ENCODE measurements at places on chromosomes 6 and 20.

- DNase-seq, result no peak
Measured at GRCh38 chr6:166776571-166776970, 149.5 kb upstream of the RPS6KA2 start.

- no peak for DNase-seq
Measured at GRCh38 chr20:58763076-58763475, 70.5 kb downstream of the NPEPL1 start.

GRCh38 chr6:153644000-153644399 lies 395.0 kb upstream of the OPRM1 start:
- no peak for DNase-seq

GRCh38 chr20:52047811-52048764 lies 143.5 kb downstream of the ZFP64 start:
- DNase-seq, result no peak

DNA sequence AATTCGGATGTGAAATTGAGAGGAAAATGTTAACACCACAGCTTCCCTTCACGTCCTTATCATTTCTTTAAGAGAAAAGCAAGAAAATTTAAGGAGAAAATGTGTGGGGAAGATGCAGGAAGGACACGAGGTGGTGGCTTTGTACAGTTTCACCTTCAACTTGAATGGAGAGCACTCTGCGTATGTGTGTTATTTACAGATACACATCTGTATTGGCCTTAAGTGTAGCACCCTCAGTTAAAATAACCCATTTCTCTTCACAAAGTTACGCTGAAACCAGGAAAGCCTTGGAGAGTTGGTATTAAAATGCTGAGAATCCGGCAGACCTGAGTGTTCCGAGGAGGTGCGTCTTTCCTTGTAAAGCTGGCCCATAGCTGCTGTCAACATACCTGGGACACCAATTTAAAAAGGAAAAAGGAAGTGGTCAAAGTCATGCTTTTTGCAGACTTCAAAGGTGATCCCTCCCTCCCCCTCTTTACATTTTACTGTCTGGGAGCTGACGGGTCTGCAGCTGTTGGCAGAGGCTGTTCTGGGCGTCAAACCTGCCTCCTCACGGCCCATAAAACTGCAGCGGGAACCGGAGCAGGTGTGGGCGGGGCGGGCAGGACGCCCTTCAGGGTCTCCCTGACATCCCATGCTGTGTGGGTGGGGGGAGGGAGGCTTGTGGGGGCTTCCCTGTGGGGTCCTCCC lies 61.3 kb upstream of the TBXT start:
- DNase-seq, result no peak

- peak; percentile 75 for DNase-seq
Measured at GRCh38 chr6:30344868-30345671, at the start of gene RPP21. TSS of gene RPP21 (plus strand) at chr6:30345156. CDS start at chr6:30345172, 16 bp downstream.

DNA sequence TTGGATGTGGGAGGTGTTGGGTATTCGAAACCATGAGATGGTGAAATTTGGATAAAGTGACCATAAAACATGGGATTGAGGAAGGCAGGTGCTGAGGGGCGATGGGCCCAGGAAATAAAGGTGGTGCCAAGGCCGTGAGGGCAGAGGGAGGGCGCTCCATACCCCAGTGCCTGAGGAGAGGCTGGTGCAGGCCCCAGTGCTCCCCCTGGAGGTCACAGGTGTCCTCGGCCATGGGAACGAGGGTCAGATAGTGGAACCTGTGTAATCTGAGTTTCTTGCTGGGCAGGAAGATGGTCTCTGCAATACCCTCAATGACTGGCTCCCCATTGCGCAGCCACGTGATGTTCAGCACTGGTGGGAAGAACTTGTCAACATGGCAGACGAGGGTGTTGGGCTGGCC lies 16.2 kb downstream of the HLA-DPB1 start:
- DNase-seq, result peak; percentile 13

- DNase-seq, result no peak
Measured at GRCh38 chr6:111427341-111428116, 55.5 kb downstream of the REV3L start.

GRCh38 chr6:40256831-40257230 lies 322.6 kb upstream of the MOCS1 start:
- DNase-seq, result no peak

- DNase-seq, result no peak
Measured at GRCh38 chr20:32986331-32986966, 17.8 kb downstream of the SUN5 start.

DNA sequence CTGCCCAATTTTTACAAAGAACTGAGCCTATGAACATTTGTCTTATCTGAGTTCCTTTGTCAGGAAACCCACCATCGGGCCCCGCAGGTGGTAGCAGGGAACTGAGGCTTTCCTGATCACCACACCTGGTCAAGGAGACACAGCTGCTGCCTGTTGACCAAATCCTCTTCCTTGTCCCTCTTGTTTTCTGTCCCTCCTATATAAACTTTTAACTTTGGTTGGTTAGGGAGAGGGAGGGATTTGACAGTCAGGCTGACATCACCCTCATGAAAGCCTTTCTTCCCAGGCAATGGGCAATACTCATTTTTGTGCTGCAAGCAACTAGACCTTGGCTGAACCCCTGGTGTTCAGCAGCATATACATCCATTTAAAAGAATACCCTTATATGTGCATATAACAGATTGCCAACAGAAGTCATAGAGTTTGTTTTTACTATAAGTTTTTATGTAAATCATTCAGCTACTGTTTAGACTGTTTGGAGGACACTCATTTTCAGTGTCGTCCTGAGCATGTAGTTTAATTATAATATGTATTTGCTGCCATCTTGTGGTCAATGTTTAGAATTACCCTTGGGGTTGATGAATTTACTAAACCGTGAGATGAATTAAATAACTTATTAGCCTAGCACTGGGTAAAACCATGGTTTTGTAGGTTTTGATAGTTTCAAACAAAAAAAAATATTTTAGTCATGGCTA lies 17.0 kb downstream of the CRISP1 start:
- no peak for DNase-seq

DNA sequence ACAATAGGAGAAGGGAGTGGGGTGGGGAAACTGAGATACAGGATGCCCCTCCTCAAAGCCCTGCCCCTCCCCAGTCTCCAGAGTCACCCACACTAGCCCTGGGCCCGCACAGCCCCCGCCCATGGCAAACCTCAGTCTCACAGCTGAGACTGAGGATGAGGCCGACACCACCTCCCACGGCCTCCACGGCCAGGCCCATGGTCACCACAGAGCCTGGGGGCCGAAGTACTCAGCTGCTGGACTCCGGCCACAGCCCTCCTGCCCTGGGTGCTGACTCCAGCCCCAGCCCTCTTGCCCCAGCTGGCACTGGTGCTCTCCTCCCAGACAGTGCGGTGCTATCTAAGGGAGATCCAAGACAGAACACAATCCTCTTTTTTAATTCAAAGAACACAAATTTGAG lies 176.1 kb downstream of the TTLL2 start:
- DNase-seq, result no peak

GRCh38 chr6:137264311-137265075 lies 45.3 kb upstream of the IFNGR1 start:
- no peak for DNase-seq

- no peak for DNase-seq
Measured at GRCh38 chr20:3350422-3350821, 57.0 kb downstream of the DNAAF9 start.

- no peak for DNase-seq
Measured at GRCh38 chr6:11903645-11904044, 108.5 kb upstream of the HIVEP1 start.

- DNase-seq, result no peak
Measured at GRCh38 chr20:9015984-9016324, 52.9 kb upstream of the PLCB4 start.

DNA sequence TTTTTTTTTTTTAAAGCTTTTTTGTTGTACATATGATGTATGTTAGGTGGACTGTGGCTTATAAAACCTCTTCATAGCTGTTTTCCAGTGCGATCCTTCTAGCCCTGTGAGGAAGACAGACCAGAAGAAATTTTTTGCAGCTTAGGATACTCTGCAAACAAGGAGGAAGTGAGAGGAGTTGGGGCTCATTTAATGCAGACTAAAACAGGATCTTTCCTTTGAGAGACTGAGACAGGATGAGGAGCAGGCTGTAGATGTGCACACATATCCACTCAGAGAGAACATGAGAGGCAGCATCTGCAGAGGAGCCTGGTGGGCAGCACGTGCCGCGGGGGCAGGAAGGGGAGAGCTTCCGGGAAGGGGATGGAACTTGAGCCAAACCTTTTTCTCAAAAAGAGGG lies 45.7 kb downstream of the PPARD start:
- DNase-seq, result no peak

DNA sequence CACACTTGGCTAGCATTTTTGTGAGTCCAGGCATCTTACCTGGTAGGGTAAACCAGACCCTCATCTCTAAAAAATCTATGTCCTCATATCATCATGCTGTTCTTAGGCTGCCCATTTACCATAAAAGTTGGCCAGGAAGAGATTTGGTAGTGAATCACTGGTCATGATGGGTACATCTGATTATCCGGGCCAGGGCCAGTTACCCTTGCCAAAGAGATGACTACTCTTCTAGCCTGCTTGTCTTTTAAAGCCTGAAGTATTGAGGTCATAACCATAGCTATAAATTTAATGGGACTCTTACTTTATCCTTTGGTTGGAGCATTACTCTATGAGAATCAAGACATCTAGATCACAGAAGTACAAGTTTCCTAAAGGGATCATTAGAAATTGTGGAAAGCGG lies 276.8 kb downstream of the TENT5A start:
- DNase-seq, result no peak

- no peak for DNase-seq
Measured at GRCh38 chr20:47406849-47407682, 50.6 kb upstream of the ZMYND8 start.

DNA sequence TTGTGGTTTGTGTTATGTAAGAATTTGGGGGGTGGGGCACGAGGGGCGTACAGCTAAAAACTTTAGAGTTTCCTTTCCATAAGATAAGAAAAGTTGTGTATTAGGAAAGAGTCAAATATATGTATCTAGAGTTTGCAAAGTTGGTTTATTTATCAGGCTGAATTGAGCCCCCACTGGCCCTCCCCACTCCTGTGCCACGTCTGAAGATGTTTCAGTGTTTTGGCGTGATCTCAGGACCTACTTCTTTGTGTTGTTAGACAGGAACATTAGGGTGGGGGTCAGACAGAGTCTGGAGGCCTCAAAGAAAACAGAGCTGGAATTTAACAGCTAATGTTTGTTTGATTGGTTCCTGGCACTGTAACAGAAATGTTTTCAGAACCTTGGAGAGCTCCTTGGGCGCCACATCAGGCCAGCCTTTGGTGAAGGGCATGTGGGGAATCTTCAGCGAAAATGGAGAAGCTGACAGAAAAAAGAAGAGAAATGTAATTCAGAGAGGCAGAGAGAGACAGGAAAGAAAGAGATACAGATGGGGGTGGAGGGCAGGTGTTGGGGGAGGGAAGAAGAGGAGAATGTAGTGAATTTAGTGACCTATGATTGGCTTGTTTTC lies 674 bp downstream of the NRSN1 start:
- no peak for DNase-seq

- no peak for DNase-seq
Measured at GRCh38 chr6:11163932-11164331, 52.4 kb upstream of the ERVFRD-1 start.

DNA sequence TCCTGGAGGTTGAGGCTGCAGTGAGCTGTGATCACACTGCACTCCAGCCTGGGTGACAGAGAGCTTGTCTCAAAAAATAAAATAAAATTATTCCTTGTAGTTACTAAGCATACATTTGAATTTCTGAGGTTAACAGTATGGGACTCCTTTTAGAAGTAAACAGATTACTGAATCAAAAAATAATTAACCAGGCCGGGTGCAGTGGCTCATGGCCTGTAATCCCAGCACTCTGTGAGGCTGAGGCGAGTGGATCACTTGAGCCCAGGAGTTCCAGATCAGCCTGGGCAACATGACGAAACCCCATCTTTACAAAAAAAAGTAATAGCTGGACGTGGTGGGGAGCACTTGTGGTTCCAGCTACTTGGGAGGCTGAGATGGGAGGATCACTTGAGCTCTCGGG lies 22.1 kb upstream of the EEF1A1 start:
- DNase-seq, result no peak

DNA sequence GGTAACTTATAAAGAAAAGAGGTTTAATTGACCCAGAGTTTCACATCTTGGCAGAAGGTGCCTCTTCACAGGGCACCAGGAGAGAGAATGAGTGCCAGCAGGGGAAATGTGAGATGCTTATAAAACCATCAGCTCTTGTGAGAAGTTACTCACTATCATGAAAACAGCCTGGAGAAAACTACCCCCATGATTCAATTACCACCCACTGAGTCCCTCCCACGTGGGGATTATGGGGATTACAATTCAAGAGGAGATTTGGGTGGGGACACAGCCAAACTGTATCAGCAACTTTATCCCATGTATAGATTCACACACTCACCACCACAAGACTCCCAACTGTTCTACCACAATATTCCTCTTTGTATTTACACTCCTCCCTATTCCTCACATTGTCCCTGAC lies 10.6 kb downstream of the PDSS2 start:
- DNase-seq, result no peak

DNA sequence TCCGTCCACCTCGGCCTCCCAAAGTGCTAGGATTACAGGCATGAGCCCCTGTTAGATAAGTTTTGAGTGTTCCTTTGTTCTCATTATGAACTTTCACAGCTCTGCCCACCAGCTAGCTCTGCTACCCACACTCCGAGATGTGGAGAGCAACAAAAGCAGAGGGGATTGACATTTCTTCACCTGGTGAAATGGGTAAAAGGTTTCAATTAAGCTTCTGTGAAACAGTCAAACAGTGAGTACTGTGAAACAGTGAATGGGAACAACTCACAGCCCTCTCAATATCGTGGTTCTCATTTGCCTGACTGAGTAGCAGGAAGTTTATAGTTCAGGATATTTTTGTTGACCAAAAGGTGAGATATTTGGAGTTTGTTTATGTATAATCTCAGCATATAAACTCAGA lies 412.8 kb downstream of the CD83 start:
- no peak for DNase-seq

- no peak for DNase-seq
Measured at GRCh38 chr20:34407962-34408474, 44.9 kb downstream of the ITCH start.

- DNase-seq, result no peak
Measured at GRCh38 chr20:10652660-10653261, 21.0 kb downstream of the JAG1 start.

Data from T-helper 22 cell (primary cell).